Omental fat pad (tissue), 4 donors: ENCODE measurements at places on chromosomes 3 and 15. TPM values are rescaled to one million over a fixed set of nuclear protein-coding genes. Genes with fewer than 3 reads are reported as not detected.

DNA sequence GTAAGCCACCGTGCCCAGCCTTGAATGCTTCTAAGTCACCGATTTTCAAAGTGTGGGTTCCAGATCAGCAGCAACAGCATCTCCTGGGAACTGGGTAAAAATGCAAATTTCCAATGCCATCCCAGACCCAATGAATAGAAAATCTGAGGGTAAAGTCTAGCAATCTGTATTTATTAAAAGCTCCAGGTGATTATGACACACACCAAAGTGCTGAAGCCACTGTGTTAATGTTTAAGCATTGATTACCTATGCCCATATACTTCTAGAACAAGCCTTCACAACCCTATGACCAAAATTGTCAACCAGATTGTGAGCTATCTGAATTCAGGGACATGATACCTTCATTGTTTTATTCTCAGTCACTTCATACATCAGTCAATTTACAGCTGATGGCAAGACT, 86.5 kb downstream of the LRRFIP2 start:
- DNase-seq, result no peak

DNA sequence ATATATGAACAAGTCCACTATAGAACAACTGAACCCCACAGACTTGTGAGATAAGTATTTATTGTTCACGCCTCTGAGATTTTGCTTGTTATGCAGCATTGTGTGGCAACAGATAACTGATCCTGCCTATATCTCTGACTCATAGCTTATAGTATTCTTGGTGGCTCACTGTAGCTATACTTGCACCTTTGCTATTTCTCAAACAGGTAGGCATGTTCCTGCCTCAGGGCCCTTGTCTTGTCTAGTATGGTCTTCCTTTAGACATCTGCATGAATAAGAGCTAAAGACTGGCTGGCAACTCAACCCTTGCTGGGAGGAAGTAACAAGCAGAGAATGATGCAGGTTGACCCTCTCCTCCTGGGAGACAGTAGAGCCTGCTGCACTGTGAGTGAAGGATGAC, 256.1 kb downstream of the CHST2 start:
- DNase-seq, result no peak

- no peak for DNase-seq
Measured at GRCh38 chr3:113812854-113813253, 25.7 kb upstream of the GRAMD1C start.

GRCh38 chr15:29874977-29875376, 52.7 kb upstream of the TJP1 start:
- DNase-seq, result no peak

GRCh38 chr15:56076640-56077039, 83.2 kb upstream of the NEDD4 start:
- no peak for DNase-seq

GRCh38 chr3:106452096-106452495, 583.3 kb upstream of the CBLB start:
- no peak for DNase-seq

DNA sequence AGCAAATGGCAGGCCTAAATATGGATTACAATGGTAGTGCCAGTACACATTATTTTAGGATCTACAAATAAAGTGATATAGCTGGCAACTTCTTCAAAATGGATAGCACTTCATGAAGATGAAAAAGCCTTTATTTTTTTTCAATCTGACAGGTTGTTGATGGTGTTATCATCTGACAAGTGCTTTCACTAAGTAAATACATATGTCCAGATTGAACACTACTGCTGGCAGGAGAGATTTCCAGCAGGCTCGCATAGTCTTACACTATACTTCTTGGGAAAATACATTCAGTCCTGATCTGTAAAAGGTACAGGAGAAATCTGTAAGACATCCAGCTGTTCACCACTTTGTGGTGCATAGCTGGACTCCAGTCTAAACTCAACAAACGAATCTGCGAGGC, 50.9 kb upstream of the ALCAM start:
- DNase-seq, result no peak

DNA sequence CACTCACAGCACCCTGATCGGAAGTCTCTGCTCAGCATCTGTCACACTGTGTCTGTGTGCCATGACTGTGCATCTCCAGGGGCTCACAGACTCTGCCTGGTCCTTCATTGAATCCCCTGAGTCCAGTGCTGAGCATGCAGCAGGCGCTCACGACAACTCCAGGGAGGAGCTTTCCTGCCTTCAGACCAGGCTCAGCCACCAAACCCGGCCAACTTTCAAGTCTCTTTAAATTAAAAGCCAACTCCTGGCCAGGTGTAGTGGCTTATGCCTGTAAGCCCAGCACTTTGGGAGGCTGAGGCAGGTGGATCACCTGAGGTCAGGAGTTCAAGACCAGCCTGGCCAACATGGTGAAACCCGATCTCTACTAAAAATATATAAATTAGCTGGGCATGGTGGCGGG, 24.2 kb downstream of the GRAMD2A start:
- DNase-seq, result no peak

DNA sequence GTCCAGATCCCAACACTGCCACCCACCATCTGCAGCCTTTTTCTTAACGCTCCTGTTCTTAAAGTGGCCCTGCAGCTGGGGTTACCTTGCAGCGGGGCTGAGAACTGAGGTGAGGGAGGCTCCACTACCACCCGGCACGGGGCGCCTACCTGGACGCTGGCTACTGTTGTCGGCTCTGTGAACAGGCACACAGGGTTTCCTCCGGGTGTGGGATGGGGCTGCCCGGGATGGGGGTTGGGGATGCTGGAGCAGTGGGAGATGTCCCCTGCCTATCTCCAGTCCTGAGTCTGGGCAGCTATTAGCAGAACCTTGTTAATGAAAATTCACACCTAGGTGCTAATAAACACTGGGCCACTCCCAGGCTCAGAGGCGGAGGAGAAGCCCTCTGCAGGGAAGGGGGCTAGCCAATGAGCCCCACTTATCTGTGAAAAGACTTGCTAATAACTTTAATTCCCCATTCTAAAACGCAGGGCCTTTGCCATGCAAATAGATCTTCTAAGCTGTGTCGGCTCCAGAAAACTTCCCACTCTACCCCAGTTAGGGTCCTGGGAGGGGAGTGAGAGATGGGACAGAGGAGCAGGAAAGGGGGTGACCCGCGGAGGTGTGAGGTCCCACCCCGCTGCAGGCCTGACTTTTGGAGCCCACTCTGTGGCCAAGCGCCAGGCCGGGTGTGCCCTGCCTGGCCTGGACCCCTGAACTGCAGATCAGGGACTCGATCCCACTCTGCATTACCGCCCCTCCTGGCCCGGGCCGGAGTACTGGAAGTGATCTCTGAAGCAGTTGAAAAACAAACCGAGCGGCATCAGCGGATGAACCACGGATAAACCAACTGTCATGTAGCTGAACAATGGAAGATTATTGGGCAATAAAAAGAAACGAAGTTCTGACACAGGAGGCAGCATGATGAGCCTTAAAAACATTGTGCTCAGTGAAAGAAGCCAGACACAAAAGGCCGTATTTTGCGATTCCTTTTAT, 3.1 kb downstream of the MESP1 start:
- DNase-seq, result no peak

The LXN gene
- 48.2 TPM for total RNA-seq

The LINGO1 gene
- 1.0 TPM for total RNA-seq

The LRRC2 gene
- 2.3 TPM for total RNA-seq

The RAB27A gene
- total RNA-seq, result 11.6 TPM

The GABRB3 gene
- 1.8 TPM for total RNA-seq

The CPNE9 gene
- total RNA-seq, result not detected

The TMEM42 gene
- 17.8 TPM for total RNA-seq

The SERPINI2 gene
- not detected for total RNA-seq

The CCDC39 gene
- 1.2 TPM for total RNA-seq
